Dermis lymphatic vessel endothelial cell (primary cell): ENCODE measurements at places on chromosomes 16 and 17. TPM values are rescaled to one million over a fixed set of nuclear protein-coding genes. Genes with fewer than 3 reads are reported as not detected.

Gene TAT
- total RNA-seq = not detected in 2 replicates

Gene CDH5
- total RNA-seq = 325 and 335 TPM in 2 replicates

Gene ARL6IP1
- total RNA-seq = 715 and 1,315 TPM in 2 replicates

Gene CLEC19A
- under 0.01 TPM in 1 of 2 replicates, not detected in the other for total RNA-seq

Gene AHSP
- total RNA-seq = not detected in 2 replicates

Gene NME3
- total RNA-seq = 33.0 and 44.9 TPM in 2 replicates

Gene KRTAP16-1
- not detected in 2 replicates for total RNA-seq
